Large intestine (tissue), 12 donors: ENCODE measurements at places on chromosomes 2 and 18. TPM values are rescaled to one million over a fixed set of nuclear protein-coding genes. Genes with fewer than 3 reads are reported as not detected.

- H3K27ac ChIP-seq, result no peak overlapping the region
- no peak for DNase-seq
- H3K36me3 ChIP-seq, result no peaks in the 10 kb centered on the region
- no peak overlapping the region for H3K4me3 ChIP-seq
- H3K4me1 ChIP-seq, result no peaks in the 10 kb centered on the region
Observed at GRCh38 chr18:74402806-74403433, 54.2 kb downstream of the DIPK1C start.

DNA sequence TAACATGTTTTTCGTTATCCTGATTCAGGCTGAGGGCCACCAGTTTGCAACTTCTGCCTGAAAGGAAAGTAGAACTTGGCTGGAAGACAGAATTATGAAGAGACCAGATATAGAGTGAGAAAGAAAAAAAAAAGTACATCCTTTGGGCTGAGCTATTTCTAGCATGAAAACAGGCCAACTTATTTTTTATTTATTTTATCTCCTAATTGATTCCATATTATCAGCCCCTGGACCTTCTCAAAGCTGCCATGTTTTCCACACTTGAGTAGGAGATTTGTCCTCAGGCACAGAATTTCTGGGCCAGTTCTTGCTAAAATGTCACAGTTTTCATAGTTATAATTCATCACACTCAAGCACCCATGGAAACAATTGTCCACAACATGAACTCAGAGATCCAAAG lies 586.8 kb upstream of the CNTNAP5 start:
- no peak overlapping the region for H3K27ac ChIP-seq
- no peaks in the 10 kb centered on the region for H3K4me1 ChIP-seq
- no peaks in the 10 kb centered on the region for H3K36me3 ChIP-seq
- H3K4me3 ChIP-seq, result no peak overlapping the region
- DNase-seq, result peak; percentile 8

The RAD51AP2 gene
- polyA plus RNA-seq, result 0.06 TPM

DNA sequence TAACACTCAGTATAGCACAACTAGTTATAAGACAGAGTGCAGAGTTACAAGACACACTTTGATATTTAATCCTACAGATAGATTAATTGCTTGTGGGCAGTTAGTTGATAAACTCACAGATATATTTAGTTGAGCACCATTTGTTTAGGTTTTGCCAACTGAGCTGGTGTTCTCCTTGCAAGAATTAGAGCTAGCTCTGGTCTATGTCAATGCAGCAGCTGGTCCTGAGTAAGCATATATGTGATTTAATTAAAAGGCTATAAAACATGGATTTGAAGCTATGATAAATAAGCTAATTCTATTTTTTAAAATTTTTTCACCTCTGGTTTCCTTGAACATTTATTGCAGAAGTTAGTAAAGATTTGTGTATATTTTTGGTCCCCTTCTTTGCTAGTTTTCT lies 35.6 kb downstream of the GPD2 start:
- no peak overlapping the region for H3K27ac ChIP-seq
- H3K4me1 ChIP-seq, result peaks cover 9% of the 10 kb centered on the region
- no peak overlapping the region for H3K4me3 ChIP-seq
- no peak for DNase-seq
- no peaks in the 10 kb centered on the region for H3K36me3 ChIP-seq
- H3K27me3 ChIP-seq, result no peaks in the 10 kb centered on the region

The RABL2A gene
- polyA plus RNA-seq, result 35.8 TPM

The SPR gene
- polyA plus RNA-seq, result 23.8 TPM
